ENCODE measurements at places on chromosomes 2 and 18. TPM values are rescaled to one million over a fixed set of nuclear protein-coding genes. Genes with fewer than 3 reads are reported as not detected.

The KCNE4 gene
- total RNA-seq: 0.51 TPM

The ROCK2 gene
- 29.0 TPM for total RNA-seq

The ANKRD30BL gene
- not detected for total RNA-seq

The CD8B2 gene
- not detected for total RNA-seq

The BOLL gene
- total RNA-seq: not detected

The DCC gene
- not detected for total RNA-seq

The OSR1 gene
- total RNA-seq: 37.8 TPM

The PLEKHA3 gene
- total RNA-seq: 32.6 TPM

The KCNG2 gene
- not detected for total RNA-seq

The CFAP65 gene
- not detected for total RNA-seq

The PROKR1 gene
- total RNA-seq: not detected

The PFN4 gene
- total RNA-seq: 0.33 TPM

The RNF125 gene
- 5.6 TPM for total RNA-seq

The LPIN2 gene
- 14.0 TPM for total RNA-seq

The ASAP2 gene
- total RNA-seq: 137 TPM

The REG1B gene
- not detected for total RNA-seq

The MAPK4 gene
- 0.17 TPM for total RNA-seq

The MAP3K19 gene
- not detected for total RNA-seq

The SATB2 gene
- 7.5 TPM for total RNA-seq

The ST8SIA3 gene
- not detected for total RNA-seq

The AQP4 gene
- not detected for total RNA-seq

The ALLC gene
- total RNA-seq: not detected

The ADAM17 gene
- 74.3 TPM for total RNA-seq

The IL36B gene
- total RNA-seq: not detected

The SOX11 gene
- 0.82 TPM for total RNA-seq

Measured in mammary epithelial cell (primary cell).